ENCODE measurements at places on chromosomes 2 and 18. TPM values are rescaled to one million over a fixed set of nuclear protein-coding genes. Genes with fewer than 3 reads are reported as not detected.

DNA sequence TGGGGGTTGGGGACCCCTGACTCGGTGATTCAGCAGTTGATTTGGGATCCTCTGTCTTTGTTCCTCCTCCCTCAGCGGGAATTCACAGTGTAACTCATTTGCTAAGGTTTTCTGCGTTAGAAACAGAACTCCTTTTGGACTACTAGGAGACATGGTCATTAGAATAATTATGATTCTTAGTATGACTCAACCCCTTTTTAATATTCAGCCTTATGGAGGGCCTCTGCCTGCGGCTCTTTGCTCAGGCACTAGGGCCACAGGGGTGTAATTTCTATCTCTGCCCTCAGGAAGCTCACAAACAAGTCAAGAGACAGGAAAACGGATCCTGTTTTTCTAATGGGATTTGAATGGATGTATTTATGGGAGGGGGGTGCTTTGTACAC, 117.4 kb downstream of the SPTBN1 start:
- DNase-seq = no peak

Gene ERICH2
- total RNA-seq = 1.6 TPM

Gene MYO1B
- total RNA-seq = 138 TPM

- no peak for DNase-seq
Observed at GRCh38 chr2:80269806-80270205, 34.7 kb downstream of the LRRTM1 start.

Gene VIT
- 23.1 TPM for total RNA-seq

GRCh38 chr2:182020286-182021070, 34.8 kb downstream of the PPP1R1C start:
- DNase-seq = no peak

Gene SNTG2
- total RNA-seq = 2.7 TPM

- peak; percentile 63 for DNase-seq
Observed at GRCh38 chr18:48399303-48400075, 9.7 kb downstream of the ZBTB7C start.

- no peak for DNase-seq
Observed at GRCh38 chr2:124530203-124530602, 505.1 kb downstream of the CNTNAP5 start.

Gene CCDC141
- total RNA-seq = 39.1 TPM

- no peak for DNase-seq
Observed at GRCh38 chr18:7237673-7238272, 6.9 kb downstream of the LRRC30 start.

GRCh38 chr2:207434306-207434705, 95.5 kb upstream of the CREB1 start:
- DNase-seq = no peak

- DNase-seq = peak; percentile 39
Observed at GRCh38 chr2:53021292-53021691, 746.3 kb upstream of the CHAC2 start.

DNA sequence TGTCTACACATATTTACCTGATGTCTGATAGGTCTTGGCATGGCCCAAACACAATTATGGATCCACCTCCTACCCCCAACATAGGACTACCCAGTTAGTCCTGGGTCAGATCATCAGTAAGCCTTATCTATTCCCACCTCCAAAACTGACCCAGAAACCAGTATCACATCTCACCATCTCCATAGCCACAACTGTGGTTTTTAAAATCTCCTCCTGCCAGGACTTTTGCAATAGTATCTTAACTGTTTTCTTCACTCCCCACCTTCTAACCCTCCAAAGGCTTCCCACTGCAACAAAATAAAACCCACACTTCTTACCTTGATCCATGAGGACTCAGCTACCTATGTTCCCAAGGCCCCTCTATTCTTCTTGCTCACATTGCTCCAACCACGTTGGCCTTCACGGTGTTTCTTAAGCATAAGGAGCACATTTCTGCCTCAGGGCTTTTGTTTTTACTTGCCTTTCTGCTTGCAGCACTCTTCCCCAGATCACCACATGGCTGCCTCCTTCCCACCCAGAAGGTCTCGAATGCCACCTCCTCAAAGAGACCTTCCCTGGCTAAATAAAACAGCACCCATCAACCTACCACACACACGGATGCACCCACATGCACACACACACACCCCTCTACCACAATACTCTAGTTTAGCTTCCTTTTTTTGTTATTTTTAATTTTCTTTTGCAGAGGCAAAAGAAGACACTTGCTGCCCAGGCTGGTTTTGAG, 125.9 kb upstream of the SLC1A4 start:
- no peak for DNase-seq

DNA sequence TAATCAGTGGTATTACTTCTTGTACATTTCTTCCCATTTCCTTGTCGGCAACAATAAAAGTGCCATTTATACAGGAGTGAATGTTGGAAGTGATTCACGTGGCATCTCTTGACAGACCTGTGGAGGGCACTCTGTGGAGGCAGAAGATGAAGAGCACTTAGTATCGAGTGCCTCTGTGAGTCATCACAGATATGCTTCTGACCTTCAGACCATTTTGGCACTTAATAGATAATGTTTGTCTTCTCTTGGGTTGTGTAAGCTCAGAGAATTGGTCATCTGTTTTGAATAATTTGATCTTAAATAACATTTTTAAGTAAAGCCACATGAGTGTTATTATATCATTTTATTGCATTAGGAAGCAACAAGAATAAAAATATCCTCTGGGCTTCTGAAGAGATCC, 305.5 kb downstream of the PTPRM start:
- no peak for DNase-seq

- DNase-seq = no peak
Observed at GRCh38 chr18:52465391-52465790, 125.4 kb downstream of the DCC start.

All from tongue (tissue), 3 donors.